Cardiac muscle cell (in vitro differentiated cells and primary cell): ENCODE measurements at places on chromosomes 7 and 10. TPM values are rescaled to one million over a fixed set of nuclear protein-coding genes. Genes with fewer than 3 reads are reported as not detected.

DNA sequence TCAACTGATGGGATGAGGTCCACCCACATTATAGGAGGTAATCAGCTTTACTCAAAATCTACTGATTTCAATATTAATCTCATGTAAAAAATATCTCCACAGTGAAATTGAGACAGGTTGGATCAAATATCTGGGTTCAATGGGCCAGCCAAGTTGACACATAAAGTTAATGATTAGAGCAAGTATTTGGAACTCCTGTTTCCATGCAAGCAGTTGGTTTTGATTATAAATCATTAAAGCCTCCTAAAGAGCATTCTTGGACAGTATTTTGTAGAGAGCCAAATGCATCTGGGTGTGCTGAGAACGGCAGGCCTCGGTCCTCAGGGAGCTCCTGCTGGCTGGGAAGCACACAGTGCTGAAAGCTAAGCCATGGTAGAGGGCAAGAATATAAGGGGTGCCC, 126.9 kb upstream of the BTBD16 start:
- no peak for DNase-seq
- no peak overlapping the region for H3K27ac ChIP-seq
- H3K4me1 ChIP-seq: peaks cover 54% of the 10 kb centered on the region
- no peak overlapping the region for H3K4me3 ChIP-seq
- H3K36me3 ChIP-seq: peaks cover 10% of the 10 kb centered on the region
- H3K27me3 ChIP-seq: no peaks in the 10 kb centered on the region

- H3K27ac ChIP-seq: no peak overlapping the region
- H3K4me3 ChIP-seq: no peak overlapping the region
- no peaks in the 10 kb centered on the region for H3K36me3 ChIP-seq
- DNase-seq: no peak
Observed at GRCh38 chr7:49639068-49639593, 134.3 kb upstream of the VWC2 start.

GRCh38 chr7:137539111-137539715, 195.7 kb upstream of the PTN start:
- DNase-seq: no peak
- peaks cover 38% of the 10 kb centered on the region for H3K4me1 ChIP-seq
- H3K36me3 ChIP-seq: no peaks in the 10 kb centered on the region
- H3K4me3 ChIP-seq: no peak overlapping the region

DNA sequence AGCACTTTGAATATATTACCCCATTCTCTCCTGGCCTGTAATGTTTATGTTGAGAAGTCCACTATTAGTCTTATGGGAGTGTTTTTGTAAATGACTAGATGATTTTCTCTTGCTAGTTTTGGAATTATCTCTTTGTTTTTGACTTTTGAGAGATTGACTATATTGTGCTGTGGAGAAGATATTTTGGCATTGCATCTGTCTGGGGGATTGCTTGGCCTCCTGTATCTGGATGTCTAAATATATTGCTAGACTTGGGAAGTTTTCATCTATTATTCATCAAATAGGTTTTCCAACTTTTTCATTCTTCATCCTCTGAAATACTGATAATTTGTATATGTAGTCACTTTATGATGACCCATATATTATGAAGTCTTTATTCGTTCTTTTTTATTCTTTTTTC, 277.1 kb upstream of the PCDH15 start:
- no peaks in the 10 kb centered on the region for H3K4me1 ChIP-seq
- no peaks in the 10 kb centered on the region for H3K27me3 ChIP-seq
- no peak overlapping the region for H3K4me3 ChIP-seq
- no peak overlapping the region for H3K27ac ChIP-seq
- no peaks in the 10 kb centered on the region for H3K36me3 ChIP-seq
- DNase-seq: no peak

GRCh38 chr7:151875942-151876898, 695 bp downstream of the PRKAG2 start:
- peak overlapping the region; percentile 36 for H3K27ac ChIP-seq
- H3K4me3 ChIP-seq: peak overlapping the region; percentile 49
- no peaks in the 10 kb centered on the region for H3K36me3 ChIP-seq

ATOH7 gene
- 0.11 TPM in 1 of 2 replicates, not detected in the other for total RNA-seq

SLC26A3 gene
- total RNA-seq: not detected in 2 replicates

GRCh38 chr10:126561921-126562680, 108.4 kb downstream of the C10orf90 start:
- H3K4me1 ChIP-seq: peaks cover 8% of the 10 kb centered on the region
- no peaks in the 10 kb centered on the region for H3K27me3 ChIP-seq
- no peak overlapping the region for H3K27ac ChIP-seq
- H3K36me3 ChIP-seq: no peaks in the 10 kb centered on the region
- no peak for DNase-seq

DNA sequence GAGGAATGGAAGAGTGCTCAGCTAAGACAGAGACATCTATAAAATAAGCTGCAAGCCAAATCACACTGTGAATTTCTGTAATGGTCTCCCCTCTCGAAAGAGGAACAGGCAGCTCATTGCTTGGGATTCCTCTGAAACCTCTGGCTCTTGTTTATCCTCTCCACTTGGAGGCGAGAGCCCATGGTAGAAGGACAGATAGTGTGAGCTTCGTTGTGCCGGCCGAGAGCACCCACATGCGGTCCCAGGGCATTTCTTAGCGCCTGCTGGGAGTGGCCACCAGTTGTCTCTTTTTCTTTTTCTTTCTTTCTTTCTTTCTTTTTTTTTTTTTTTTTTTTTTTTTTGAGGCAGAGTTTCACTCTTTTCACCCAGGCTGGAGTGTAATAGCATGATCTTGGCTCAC, 26.2 kb downstream of the CNPY1 start:
- H3K27me3 ChIP-seq: peaks cover 99% of the 10 kb centered on the region
- no peaks in the 10 kb centered on the region for H3K4me1 ChIP-seq
- H3K4me3 ChIP-seq: no peak overlapping the region
- no peak overlapping the region for H3K27ac ChIP-seq

CLEC2L gene
- 0.18 and 0.27 TPM in 2 replicates for total RNA-seq

GRCh38 chr7:56174346-56174874, 58.2 kb upstream of the NUPR2 start:
- H3K4me1 ChIP-seq: no peaks in the 10 kb centered on the region
- no peaks in the 10 kb centered on the region for H3K36me3 ChIP-seq
- no peak overlapping the region for H3K27ac ChIP-seq
- no peak for DNase-seq

- H3K36me3 ChIP-seq: no peaks in the 10 kb centered on the region
- H3K27ac ChIP-seq: peak within 1 kb of the TSS; percentile 98
- peak within 1 kb of the TSS; percentile 96 for H3K4me3 ChIP-seq
- peak; percentile 94 for DNase-seq
Observed at GRCh38 chr10:63465293-63466143, at the start of gene JMJD1C. Gene JMJD1C, minus strand, starts transcription at chr10:63465977. Its CDS starts 315 bp downstream, at chr10:63465662.

DNA sequence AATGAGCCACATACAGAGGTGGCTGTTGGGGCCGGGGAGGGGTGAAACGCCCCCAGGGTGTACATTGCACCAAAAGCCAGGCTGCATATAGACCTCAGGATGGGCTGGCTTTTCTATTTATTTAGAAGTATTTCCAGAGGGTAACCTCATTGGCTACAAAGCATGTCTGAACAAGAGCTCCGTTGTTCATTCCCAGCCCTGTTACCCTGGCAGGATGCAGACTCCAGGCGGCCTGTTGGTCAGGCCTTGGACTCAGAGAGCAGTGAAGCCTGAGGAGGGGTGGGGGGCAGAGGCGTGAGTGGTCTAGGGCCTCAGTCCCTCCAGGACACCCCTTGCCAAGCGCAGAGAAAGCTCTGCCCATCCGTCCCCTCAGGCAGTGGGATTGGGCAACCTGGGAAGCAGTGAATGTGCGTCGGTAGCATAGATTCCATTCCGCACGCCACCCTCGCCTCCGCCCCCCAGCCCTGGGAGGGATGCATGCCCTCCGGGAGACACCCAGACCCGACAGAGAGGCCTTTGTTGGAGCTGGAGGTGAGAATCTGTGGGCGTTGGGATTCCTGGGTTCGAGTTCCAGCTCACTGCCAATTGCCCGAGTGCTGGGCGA, 41.9 kb downstream of the TCF7L2 start:
- H3K27me3 ChIP-seq: no peaks in the 10 kb centered on the region
- H3K36me3 ChIP-seq: no peaks in the 10 kb centered on the region
- no peak overlapping the region for H3K27ac ChIP-seq
- H3K4me1 ChIP-seq: peaks cover 26% of the 10 kb centered on the region
- no peak for DNase-seq
- H3K4me3 ChIP-seq: no peak overlapping the region

GRCh38 chr10:36578306-36578705, 547.1 kb upstream of the ANKRD30A start:
- no peaks in the 10 kb centered on the region for H3K27me3 ChIP-seq
- no peak for DNase-seq

DNA sequence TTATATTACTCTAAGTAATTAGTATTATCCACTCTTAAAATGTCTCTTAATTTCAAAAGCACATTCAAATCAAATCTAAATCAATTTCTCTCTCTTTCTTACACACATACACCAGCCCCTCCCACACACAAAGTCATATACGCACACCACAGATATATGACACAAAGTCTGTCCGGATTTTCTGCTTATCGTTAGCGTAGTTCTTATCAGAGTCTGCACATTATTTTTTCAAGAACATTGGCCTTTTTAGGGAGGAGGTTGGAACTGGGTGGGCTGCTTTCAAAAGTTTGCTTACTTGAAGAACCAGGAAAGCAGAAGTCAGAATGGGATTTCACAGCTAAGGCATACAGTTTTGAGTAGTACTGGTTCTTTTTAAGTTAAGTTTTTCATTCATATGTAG, 387.6 kb upstream of the CHRM2 start:
- H3K36me3 ChIP-seq: no peaks in the 10 kb centered on the region
- H3K27ac ChIP-seq: no peak overlapping the region
- H3K27me3 ChIP-seq: no peaks in the 10 kb centered on the region
- no peak overlapping the region for H3K4me3 ChIP-seq

- no peak for DNase-seq
- H3K27ac ChIP-seq: no peak overlapping the region
- no peaks in the 10 kb centered on the region for H3K27me3 ChIP-seq
- no peak overlapping the region for H3K4me3 ChIP-seq
- no peaks in the 10 kb centered on the region for H3K36me3 ChIP-seq
Observed at GRCh38 chr7:2266911-2267310, 24.9 kb downstream of the NUDT1 start.

DNA sequence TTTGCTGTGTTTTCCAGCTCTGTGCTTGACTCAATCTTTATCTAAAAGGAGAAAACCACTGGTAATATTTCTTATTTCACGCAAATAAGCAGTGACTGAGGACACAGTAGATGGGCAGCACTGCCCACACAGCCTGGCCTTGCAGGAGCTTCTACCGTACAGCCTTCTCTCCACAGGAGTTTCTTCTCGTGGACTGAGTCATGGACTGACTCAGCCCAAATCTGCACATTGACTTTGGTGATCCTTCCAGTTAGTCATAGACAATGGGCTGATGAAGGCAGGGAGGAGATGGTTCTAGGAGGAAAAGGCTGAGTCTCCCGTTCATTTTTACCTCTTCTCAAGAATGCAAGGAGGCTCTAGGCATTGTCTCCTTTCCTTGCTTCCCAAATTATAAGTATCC, 200.7 kb downstream of the RAPGEF5 start:
- H3K4me1 ChIP-seq: no peaks in the 10 kb centered on the region
- H3K27ac ChIP-seq: no peak overlapping the region
- no peaks in the 10 kb centered on the region for H3K36me3 ChIP-seq
- no peak overlapping the region for H3K4me3 ChIP-seq

DNA sequence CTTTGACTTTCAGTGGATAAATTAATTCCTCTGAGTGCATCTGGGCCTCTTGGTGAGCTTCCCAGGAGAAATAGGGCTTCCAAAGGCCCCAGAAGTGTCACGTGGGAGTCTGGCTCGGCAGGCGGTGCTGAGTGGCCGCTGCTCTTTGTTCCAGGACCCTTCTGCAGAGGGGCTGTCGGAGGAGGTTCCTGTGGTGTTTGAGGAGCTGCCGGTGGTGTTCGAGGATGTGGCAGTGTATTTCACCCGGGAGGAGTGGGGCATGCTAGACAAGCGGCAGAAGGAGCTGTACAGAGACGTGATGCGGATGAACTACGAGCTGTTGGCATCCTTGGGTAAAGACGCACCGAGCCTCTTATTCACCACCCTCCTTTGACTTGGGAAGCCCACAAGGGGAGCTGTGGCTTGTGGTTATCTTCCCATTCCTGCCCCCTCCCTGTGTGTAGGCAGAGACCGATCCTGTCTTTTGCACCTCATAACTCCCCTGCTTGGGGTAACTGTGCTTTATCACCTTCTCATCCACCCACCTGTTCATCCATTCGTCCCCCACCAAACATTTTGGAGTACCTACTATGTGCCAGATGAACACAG, 11.9 kb downstream of the ZNF862 start:
- no peak overlapping the region for H3K4me3 ChIP-seq
- H3K36me3 ChIP-seq: peaks cover 5% of the 10 kb centered on the region
- H3K4me1 ChIP-seq: peaks cover 12% of the 10 kb centered on the region
- DNase-seq: no peak
- H3K27ac ChIP-seq: no peak overlapping the region

DNA sequence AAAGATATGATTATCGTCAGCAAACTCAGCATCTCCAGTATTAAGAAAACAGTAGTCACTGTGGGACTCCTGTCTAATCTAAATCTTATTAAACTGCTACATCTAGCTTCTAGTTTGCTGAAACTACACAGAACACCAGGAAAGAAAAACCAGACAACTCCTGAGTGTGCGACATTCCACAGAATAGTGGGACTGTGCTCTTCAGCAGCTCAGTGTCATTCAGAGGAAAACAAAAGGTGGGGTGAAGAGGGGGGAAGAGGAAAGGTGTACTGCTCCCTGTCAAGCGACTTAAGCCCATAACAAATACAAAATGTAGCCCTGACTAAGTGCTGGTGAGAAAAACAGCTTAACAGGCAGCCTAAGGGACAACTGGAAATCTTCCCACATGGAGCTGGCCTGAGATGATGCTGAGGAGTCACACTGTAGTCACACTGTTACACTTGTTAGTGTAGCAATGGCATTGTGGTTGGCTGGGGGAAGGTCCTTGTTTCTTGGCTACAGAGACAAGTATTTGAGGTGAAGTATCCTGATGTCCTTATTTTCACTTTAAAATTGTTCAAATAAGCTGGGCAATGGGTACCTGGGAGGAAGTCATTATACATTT, 135.5 kb downstream of the USP6NL start:
- H3K4me1 ChIP-seq: peaks cover 13% of the 10 kb centered on the region
- no peaks in the 10 kb centered on the region for H3K27me3 ChIP-seq
- H3K4me3 ChIP-seq: no peak overlapping the region
- peak overlapping the region; percentile 67 for H3K27ac ChIP-seq
- DNase-seq: no peak

DNA sequence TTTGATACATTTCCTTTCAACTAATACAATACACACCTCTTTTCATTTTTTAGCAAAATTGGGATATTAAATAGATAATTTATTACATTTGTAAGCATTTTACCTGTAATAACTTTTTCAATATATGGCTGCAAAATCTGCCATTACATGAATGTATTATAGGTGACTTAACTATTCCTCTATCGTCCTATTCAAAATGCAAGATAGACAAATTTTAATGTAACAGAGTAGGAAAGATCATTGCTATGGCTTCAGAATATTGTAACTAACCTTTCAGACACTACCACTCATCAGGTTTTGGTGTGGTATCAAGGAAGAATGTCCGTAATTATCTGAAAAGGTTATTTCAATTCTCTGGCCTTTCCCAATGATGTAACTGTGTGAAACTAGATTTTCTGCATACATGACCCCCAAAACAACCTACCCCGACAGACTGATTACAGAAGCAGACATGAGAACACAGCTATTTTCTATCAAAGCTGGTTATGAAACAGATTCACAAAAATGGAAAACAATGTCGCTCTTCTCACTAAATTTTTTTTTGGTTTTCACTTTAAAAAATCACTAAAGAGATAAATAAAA, 211.2 kb downstream of the FAM107B start:
- H3K4me3 ChIP-seq: no peak overlapping the region
- H3K27ac ChIP-seq: no peak overlapping the region
- no peaks in the 10 kb centered on the region for H3K27me3 ChIP-seq
- no peaks in the 10 kb centered on the region for H3K36me3 ChIP-seq
- H3K4me1 ChIP-seq: no peaks in the 10 kb centered on the region
